ENCODE measurements at places on chromosomes 1 and 21.
A peak's percentile ranks its signal among the peaks of the same experiment; 100 is the strongest.

DNA sequence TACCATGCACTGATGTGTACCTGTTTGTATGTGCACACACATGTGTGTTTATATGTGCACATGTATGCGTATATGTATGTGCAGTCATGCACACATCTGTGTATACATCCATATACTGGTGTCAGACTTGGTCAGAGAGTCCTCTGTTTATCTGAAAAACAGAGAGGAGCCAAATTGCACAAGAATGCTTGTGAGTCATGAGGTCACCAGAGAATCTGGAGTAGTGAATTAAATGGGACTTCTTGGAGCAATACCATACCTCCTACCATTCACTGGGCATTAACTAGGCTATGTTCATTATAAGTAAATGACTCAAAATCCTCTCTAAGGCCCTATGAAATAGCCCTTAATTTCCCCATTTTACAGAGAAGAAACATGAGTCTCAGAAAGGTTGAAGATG, 272.1 kb upstream of the C1orf87 start:
- no peak for DNase-seq

GRCh38 chr1:6166221-6166620, 13.9 kb downstream of the CHD5 start:
- DNase-seq = no peak

GRCh38 chr1:15799004-15799867, 8.2 kb downstream of the UQCRHL start:
- no peak for DNase-seq

DNA sequence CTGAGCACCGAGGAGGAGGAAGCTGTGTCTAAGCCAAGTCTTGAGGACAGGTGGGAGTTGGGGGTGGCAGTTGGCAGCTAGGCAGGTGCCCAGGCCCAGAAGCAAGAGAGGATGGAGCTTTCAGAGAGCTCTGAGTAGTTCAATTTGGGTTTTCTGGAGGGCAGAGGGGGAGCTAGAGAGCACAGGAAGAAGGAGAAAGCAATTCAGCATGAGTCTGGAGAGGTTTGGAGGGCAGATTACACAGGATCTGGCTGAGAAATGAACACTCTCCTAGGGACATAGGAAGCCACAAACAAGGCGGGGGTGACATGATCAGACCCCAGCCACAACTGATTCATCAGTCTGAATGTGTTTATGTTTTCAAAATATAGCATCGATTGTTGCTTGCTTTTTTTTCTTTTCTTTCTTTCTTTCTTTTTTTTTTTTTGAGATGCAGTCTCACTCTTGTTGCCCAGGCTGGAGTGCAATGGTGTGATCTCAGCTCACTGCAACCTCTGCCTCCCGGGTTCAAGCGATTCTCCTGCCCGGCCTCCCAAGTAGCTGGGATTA, 23.8 kb downstream of the PTPRF start:
- peak; percentile 65 for DNase-seq

GRCh38 chr1:150869683-150870082, 6.7 kb downstream of the ARNT start:
- peak; percentile 23 for DNase-seq

DNA sequence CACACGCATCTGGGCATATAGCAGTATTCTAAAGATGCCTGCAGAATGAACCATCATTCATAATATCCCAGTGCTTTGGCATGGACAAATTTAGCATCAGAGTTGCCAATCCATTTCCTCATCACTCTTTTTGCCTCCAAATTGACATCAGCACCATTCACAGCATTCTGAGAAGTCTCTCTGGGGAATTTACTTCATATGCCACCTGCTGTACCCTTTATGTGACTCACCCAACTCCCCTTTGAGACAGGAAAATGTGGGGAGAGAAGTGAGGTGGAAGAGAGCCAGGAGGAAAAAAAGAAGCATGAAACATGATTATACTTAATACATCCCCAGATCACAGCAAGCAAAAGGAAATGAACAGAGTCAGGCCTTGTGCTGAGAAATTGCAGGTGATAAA, 37.4 kb downstream of the RAB3B start:
- DNase-seq = no peak

DNA sequence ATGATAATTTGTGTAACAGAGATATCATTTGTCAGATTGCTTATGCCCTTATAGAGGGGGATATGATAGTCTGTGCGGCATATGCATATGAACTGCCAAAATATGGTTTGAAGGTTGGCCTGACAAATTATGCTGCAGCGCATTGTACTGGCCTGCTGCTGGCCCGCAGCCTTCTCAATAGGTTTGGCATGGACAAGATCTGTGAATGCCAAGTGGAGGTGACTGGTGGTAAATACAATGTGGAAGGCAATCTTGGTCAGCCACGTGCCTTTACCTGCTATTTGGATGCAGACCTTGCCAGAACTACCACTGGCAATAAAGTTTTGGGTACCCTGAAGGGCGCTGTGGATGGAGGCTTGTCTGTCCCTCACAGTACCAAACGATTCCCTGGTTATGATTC, 82.4 kb downstream of the ZMYM4 start:
- DNase-seq = no peak

DNA sequence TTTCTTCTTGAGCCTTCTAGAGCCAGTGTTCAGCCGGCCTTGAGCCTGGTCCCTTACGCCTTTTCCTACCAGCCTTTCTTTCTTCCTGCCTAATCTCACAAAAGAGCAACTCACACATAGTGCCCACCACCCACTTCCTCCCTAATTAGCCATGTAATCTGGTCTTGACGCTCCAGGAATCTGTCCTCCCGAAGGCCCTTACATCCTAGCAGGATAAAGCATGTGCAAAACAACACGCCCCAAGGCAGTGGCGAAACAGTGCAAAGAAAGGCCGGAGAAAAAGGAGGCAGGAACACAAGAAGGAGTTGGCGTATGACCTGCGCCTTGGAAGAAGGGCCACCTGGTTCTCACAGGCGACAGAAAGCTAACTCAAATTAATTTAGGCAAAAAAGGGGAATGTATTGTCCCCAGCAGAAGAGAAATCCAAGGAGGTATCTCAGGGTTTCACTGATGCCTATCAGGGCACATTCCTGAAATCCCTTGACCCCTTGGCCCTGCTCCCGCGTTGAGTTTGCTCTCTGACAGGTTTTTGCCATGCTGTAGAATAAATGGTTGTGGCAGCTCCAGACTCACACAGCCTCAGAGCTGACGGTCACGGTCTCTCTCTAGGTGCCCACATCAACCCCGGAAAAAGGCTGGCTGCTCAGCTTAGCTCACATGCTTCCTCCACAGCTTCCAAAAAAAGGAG, 79.0 kb downstream of the ZNF281 start:
- no peak for DNase-seq

- DNase-seq = no peak
These were observed 252.7 kb downstream of the AKT3 start for GRCh38 chr1:243597383-243597782.

- DNase-seq = no peak
These were observed 2.1 kb downstream of the RIPK4 start for GRCh38 chr21:41764558-41765419.

DNA sequence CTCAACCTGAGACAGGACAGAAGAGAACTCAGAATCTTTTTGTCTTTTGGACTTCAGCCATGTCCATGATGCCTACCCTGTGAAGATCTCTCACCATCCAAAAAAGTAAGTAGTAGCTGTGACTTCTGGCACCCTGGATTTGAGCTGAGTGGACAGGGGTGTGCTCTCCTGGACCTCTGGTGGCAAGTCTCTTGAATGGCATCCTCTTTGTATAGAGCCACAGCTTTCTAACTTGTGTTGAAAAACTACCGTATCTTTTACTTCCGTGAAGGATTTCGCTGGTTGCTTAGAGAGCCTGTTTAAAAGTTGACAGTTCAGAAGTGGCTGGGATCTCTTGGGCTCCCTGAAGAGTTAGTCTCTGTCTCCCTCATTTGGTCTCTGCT, 1.8 kb downstream of the MFN2 start:
- DNase-seq = no peak

DNA sequence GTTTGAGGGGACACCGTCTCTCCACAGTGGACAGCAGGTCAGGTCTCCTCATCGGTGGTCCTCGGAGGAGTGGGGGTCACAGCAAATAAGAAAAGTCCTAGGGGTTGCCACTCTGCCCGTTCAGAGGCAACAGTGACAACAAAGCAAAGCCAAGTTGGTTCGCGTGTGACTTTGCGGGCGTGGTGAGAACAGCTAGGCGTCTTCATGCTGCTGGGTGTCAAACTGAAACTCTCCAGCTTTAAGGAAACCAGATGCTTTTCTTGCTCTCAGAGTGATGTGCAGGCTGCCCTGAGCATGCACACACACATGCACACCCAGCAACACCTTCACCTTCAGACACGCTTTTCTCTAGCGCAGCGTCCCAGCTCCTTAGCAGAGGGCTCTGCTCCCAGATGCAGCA, 70.1 kb upstream of the ARHGEF16 start:
- DNase-seq = no peak

GRCh38 chr1:151574575-151575529, 34.7 kb downstream of the TUFT1 start:
- no peak for DNase-seq

DNA sequence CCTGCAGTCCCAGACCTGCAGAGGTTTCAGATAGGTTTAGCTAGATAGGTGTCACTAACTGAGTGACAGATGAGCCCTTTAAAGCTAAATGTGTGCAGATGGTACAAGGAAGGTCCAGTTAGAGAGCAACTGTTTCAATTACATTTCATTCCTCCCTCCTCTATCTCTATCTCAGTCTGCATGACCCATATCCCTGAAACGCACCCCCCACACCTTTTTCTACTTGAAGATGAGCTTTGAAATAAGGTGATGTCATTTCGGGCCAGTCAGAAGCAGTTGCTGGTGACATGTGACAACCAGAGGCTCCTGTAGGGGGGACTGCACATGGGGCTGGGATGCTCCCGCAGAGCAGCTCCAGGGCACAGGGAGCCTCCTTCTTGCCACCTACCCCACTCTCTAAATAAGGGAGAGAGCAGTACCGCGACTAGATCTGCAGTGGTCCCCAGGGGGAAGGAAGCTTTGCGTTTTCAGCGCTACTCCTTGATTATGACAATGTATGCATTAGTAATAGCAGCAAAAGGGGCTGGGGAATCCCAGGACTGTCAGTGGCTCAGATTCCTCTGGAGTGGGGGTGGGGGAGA, 4.3 kb downstream of the ATP8B2 start:
- no peak for DNase-seq

DNA sequence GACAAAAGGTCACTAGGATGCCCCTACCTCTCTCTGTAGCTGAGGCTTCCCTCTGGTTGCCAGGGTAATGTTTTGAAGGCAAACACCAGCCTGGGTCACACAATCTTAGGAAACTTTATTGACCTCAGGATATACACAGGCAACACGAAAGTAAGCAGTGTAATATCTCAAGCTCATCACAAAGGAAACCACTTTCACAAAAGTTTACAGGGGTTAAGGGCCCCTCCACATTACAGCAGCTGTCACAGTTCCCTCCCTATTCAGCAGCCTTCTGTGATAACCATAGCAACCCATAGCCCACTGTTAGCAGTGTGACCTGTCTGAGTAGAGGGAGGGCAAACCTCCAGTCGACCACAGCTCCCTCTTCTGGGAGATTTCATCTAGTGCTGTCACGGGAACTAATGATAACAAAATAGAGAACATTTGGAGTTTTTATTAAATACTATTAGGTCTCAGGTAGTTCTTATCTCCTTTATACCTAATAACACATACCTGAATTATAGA, 149.8 kb downstream of the PTPRC start:
- peak; percentile 81 for DNase-seq

DNA sequence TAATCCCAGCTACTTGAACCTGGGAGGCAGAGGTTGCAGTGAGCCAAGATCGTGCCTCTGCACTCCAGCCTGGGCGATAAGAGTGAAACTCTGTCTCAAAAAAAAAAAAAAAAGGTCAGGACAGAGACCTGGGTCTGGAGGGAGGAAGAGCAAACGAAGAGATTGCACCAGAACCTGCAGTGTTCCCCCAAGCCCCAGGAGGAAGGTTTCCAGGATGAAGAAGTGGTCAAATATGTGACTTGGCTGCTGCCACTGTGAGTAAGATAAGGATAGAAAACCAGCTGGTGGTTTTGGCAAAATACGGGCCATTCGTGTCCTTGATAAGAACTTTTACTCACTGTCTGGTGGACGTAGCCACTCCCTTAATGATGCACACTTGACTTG, 42.2 kb downstream of the CLDN14 start:
- DNase-seq = no peak

GRCh38 chr1:15902882-15903281, 55.4 kb downstream of the SPEN start:
- DNase-seq = no peak

DNA sequence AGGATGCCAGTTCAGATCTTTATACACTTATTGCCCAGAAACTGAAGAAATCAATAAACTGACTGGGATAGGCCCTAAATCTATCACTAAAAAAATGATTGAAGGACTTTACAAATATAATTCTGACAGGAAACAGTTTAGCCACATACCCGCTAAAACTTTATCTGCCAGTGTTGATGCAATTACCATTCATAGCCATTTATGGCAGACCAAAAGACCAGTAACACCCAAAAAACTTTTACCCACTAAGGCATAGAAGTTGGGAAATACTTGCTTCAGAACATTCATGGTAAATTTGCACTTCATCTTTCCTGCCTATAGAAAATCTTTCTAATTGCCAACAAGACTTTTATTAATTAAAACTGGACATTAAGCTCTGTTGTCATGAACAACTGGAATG, 15.0 kb upstream of the GPR25 start:
- no peak for DNase-seq

GRCh38 chr1:81430955-81431623, 369.6 kb upstream of the ADGRL2 start:
- DNase-seq = no peak

- DNase-seq = no peak
These were observed 53.4 kb upstream of the IFFO2 start for GRCh38 chr1:19009882-19010321.

- DNase-seq = no peak
These were observed 7.2 kb downstream of the TUFT1 start for GRCh38 chr1:151547119-151547899.

GRCh38 chr1:33348676-33349080, 27.8 kb upstream of the A3GALT2 start:
- no peak for DNase-seq

DNA sequence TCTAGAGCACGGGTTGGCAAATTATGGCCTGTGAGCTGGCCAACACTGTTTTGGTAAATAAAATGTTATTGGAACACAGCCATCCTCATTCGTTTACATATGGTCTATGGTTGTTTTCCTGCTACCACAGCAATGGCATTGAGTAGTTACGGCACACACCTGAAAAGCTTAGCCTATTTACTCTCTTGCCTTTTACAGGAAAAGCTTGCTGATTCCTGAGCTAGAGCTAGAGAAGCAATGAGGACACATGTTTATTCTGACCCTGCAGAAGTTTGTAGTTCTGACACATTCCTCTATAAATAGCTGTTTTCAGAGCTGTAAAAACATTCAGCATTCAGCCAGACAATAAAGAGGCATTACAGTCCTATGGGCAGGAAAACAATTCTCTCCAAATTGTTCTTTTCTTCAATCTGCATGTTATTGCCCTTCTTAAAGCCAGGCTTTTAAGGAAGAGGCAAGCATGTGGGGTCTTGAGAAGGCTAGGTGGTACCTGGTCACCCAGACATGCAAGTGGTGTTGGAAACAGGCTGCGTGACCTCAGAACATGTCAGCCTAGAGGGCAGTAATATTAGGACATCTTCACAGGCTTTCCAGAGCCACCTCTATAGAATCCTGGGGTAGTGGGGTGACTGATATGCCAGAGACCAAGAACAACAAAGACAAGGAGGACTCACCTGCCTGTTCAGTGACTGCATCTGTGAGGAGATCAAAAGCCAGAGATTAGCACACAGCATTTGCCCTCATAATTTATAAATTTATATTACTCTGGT, 1.6 kb downstream of the FCRL2 start:
- no peak for DNase-seq

Measured in Jurkat, Clone E6-1 (cell line).